ENCODE measurements at places on chromosomes 5 and 9. TPM values are rescaled to one million over a fixed set of nuclear protein-coding genes. Genes with fewer than 3 reads are reported as not detected.

The S1PR3 gene
- total RNA-seq: 4.8 TPM

The LEAP2 gene
- total RNA-seq: 9.1 TPM

The PCDHA7 gene
- total RNA-seq: 0.38 TPM

The MRPS30 gene
- total RNA-seq: 77.7 TPM

The STKLD1 gene
- total RNA-seq: 2.3 TPM

The DDX4 gene
- not detected for total RNA-seq

The PRSS3 gene
- total RNA-seq: 14.3 TPM

The PAEP gene
- 5.6 TPM for total RNA-seq

GRCh38 chr9:129989740-129990139 lies 53.2 kb downstream of the FNBP1 start:
- no peak overlapping the region for H3K27ac ChIP-seq
- H3K36me3 ChIP-seq: no peaks in the 10 kb centered on the region
- no peaks in the 10 kb centered on the region for H3K27me3 ChIP-seq
- no peak overlapping the region for H3K4me3 ChIP-seq
- no peak for DNase-seq

GRCh38 chr5:151141535-151141934 lies 16.0 kb downstream of the ANXA6 start:
- H3K27me3 ChIP-seq: no peaks in the 10 kb centered on the region
- peaks cover 30% of the 10 kb centered on the region for H3K36me3 ChIP-seq
- peaks cover 19% of the 10 kb centered on the region for H3K4me1 ChIP-seq
- H3K4me3 ChIP-seq: no peak overlapping the region

DNA sequence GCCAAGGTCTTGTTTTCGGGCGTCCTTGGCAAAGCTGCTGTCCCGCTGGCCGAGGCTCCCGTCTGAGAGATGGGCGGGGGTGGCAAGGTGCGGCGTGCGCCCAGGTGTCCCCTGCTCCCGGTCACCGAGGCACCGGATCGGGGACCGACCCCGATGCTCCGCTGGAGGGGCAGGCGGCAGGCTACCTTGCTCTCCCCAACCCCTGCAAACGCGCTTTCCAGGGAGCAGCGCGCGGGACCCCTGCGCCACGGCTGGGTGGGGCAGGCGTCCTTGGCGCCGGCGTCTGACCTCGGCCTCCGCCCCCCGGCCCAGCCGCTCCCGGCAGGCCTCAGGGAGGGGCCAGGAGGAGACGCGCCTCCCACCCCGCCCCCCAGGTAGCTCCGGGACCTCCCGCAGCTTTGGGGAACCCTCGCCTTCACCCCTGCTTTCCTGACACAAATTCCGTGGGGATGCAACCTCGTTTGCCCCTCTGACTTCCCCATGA lies 551 bp downstream of the N4BP3 start:
- peaks cover 41% of the 10 kb centered on the region for H3K27me3 ChIP-seq
- no peak for DNase-seq
- H3K4me1 ChIP-seq: peaks cover 45% of the 10 kb centered on the region
- no peaks in the 10 kb centered on the region for H3K36me3 ChIP-seq
- peak overlapping the region; percentile 67 for H3K4me3 ChIP-seq
- peak overlapping the region; percentile 75 for H3K27ac ChIP-seq

DNA sequence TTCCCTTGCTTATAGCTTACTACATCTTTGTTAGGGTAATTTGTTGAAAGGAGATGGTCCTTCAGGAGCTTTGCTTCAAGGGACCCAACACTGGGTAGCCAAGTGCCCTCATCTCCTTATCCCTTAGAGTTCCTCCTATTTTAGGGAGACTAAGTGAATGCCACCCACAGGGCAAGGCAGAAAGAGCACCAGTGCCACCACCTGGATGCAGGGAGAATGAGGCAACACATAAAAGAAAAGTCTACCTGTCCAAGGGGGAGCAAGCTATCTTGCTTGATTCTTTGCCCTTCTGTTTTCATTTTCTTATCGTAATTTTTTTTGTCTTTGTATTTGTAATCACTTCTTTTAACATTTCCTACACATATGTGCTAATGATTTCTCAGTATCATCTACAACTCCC lies 205.5 kb downstream of the NPR3 start:
- no peak overlapping the region for H3K27ac ChIP-seq
- H3K4me1 ChIP-seq: no peaks in the 10 kb centered on the region
- no peak for DNase-seq
- H3K27me3 ChIP-seq: no peaks in the 10 kb centered on the region
- no peak overlapping the region for H3K4me3 ChIP-seq
- H3K36me3 ChIP-seq: no peaks in the 10 kb centered on the region

GRCh38 chr5:108910627-108911026 lies 162.9 kb downstream of the FER start:
- H3K36me3 ChIP-seq: no peaks in the 10 kb centered on the region
- H3K4me3 ChIP-seq: no peak overlapping the region
- no peak for DNase-seq
- no peaks in the 10 kb centered on the region for H3K27me3 ChIP-seq
- H3K4me1 ChIP-seq: peaks cover 3% of the 10 kb centered on the region

DNA sequence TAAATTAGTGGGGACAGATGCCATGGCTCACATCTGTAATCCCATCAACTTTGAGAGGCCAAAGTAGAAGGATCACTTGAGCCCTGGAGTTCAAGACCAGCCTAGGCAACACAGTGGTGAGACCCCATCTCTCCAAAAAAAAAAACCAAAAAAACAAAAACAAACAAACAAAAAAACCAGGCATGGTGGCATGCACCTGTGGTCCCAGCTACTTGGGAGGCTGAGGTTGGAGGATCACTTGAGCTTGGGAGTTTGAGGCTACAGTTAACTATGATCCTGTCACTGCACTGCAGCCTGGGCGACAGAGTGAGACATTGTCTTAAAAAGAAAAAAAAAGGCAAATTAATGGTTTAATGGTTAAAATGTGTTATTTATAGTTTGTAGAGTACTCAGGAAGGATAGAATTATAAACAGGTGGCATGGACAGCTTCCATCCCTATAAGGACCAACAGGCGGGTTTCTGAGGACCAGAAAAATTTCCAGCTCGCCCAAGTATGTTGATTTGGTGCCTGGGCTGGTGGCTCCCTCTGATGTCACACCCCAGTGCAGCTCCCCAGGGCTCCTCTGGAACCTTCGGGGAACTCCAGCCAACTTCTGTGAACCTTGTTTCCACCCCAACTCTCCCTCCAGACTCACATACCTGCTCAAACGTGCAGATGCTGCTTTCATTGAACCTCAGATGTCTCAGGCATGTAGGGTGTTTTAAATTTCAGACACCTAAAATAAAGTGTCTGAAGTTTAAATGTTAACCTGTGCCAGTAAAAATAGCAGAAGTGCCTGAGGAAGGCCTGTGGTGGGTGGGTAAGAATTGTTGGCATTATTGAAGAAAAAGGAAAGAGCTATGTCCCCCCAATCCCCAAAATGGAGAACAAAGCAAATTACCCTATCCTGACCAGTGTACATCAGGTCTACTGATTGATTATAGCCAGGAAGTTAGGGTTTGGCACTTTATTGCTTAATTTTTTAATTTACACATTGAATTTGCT lies 69.0 kb downstream of the TRIO start:
- H3K27ac ChIP-seq: no peak overlapping the region
- no peaks in the 10 kb centered on the region for H3K36me3 ChIP-seq
- H3K4me3 ChIP-seq: no peak overlapping the region

DNA sequence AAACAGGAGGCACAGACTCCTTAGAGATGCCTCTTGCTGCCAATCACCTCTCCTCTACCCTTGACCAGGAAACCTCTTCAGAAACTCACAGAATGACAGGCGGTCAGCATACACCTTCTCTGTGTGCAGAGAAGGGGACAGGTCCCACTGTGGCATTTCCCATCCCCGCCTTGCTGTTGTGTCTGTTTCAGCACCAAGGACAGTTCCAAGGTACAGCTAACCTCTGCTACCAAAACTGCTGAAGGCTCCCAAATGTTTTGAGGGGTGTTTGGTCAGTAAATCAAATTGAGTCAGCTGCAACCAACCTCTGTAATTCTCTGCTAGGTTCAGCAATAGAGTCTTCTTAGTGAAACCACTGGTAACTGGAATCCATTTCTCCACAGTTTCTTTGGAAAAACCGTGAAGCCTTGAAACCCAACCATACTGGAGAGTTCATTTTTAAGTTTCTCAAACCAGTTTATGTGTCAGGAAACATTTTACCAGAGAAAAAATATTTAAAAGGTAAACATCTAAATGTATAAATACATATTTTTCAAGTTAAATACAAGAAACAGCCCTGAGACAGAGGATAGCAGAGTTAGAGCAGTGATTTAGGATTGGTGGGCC lies 122.0 kb downstream of the DRD1 start:
- no peak overlapping the region for H3K27ac ChIP-seq
- H3K27me3 ChIP-seq: no peaks in the 10 kb centered on the region
- H3K4me3 ChIP-seq: no peak overlapping the region
- no peaks in the 10 kb centered on the region for H3K4me1 ChIP-seq
- no peaks in the 10 kb centered on the region for H3K36me3 ChIP-seq
- no peak for DNase-seq

GRCh38 chr5:156920042-156920860 lies 42.8 kb downstream of the TIMD4 start:
- no peaks in the 10 kb centered on the region for H3K36me3 ChIP-seq
- DNase-seq: no peak
- no peak overlapping the region for H3K27ac ChIP-seq
- H3K4me1 ChIP-seq: no peaks in the 10 kb centered on the region
- no peaks in the 10 kb centered on the region for H3K27me3 ChIP-seq

- H3K4me1 ChIP-seq: peaks cover 20% of the 10 kb centered on the region
- H3K4me3 ChIP-seq: peak overlapping the region; percentile 87
- no peaks in the 10 kb centered on the region for H3K36me3 ChIP-seq
- H3K27ac ChIP-seq: peak overlapping the region; percentile 98
- DNase-seq: no peak
- no peaks in the 10 kb centered on the region for H3K27me3 ChIP-seq
Measured at GRCh38 chr5:90410178-90410762, 714 bp upstream of the CETN3 start.

DNA sequence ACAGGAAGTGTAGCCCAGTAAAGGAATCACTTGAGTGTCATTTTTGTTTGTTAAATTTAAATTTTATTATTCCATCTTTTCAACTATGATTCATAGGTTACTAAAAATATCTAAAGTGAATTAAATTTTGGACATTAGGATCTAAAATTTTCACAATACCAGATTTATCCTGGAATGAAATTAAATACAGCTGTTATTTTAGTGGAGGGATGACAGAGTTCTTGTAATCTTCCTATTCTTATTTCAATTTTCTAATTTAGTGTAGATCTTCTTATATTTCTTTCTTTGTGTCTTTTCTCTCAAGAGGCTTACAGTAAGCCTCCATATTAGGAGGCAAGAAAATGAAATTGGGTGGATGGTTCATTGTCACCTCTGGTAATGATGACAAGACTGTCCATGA lies 167.9 kb upstream of the TNC start:
- H3K4me3 ChIP-seq: no peak overlapping the region
- H3K36me3 ChIP-seq: no peaks in the 10 kb centered on the region
- H3K27ac ChIP-seq: no peak overlapping the region
- DNase-seq: no peak

- no peaks in the 10 kb centered on the region for H3K27me3 ChIP-seq
- H3K4me1 ChIP-seq: no peaks in the 10 kb centered on the region
- no peak overlapping the region for H3K4me3 ChIP-seq
- no peak overlapping the region for H3K27ac ChIP-seq
- no peak for DNase-seq
Measured at GRCh38 chr5:5667136-5667554, 244.7 kb downstream of the ICE1 start.

DNA sequence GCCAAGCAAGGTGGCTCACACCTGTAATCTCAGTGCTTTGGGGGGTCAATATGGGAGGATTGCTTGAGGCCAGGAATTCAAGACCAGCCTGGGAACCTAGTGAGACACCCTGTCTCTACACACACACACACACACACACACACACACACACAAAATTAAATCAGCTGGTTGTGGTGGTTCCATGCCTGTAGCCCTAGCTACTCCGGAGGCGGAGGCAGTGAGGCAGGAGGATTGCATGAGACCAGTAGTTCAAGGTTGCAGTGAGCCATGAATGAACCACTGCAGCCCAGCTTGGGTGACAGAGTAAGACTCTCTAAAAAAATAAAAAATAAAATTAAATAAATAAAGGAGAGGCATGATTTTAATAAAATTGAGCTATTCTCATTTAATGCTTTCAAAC lies 13.1 kb downstream of the CEMIP2 start:
- peaks cover 19% of the 10 kb centered on the region for H3K4me1 ChIP-seq
- H3K27ac ChIP-seq: no peak overlapping the region
- H3K36me3 ChIP-seq: no peaks in the 10 kb centered on the region
- DNase-seq: no peak
- H3K27me3 ChIP-seq: no peaks in the 10 kb centered on the region

- H3K4me3 ChIP-seq: no peak overlapping the region
- peaks cover 3% of the 10 kb centered on the region for H3K27me3 ChIP-seq
- no peaks in the 10 kb centered on the region for H3K4me1 ChIP-seq
Measured at GRCh38 chr5:3511934-3512333, 83.7 kb upstream of the IRX1 start.

- DNase-seq: no peak
- H3K4me3 ChIP-seq: no peak overlapping the region
- H3K27ac ChIP-seq: peak overlapping the region; percentile 50
Measured at GRCh38 chr9:92706218-92706940, 36.4 kb upstream of the IPPK start.

- H3K27me3 ChIP-seq: no peaks in the 10 kb centered on the region
- peaks cover 12% of the 10 kb centered on the region for H3K4me1 ChIP-seq
- no peak overlapping the region for H3K27ac ChIP-seq
- no peaks in the 10 kb centered on the region for H3K36me3 ChIP-seq
Measured at GRCh38 chr9:121453232-121453892, 46.3 kb downstream of the GGTA1 start.

DNA sequence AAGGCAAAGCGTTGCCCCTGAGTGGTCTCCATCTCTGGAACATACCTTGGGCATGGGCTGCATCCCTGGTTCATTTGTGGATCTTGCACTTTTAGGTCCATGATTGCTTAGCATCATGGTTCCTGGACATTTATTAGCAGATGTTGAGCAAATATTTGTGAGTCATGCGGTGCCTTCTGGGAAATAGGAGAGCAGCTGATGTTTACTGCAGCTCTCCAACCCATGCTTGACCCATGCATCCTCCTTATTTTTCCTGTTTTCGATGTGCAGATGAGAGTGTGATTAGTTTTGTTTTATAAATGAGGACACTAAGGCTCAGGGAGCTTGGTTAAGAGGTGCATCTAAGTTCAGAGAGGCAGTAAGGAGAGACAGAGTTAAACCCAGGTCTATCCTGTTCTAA lies 253.7 kb downstream of the ICE1 start:
- H3K27me3 ChIP-seq: no peaks in the 10 kb centered on the region
- no peak overlapping the region for H3K4me3 ChIP-seq
- H3K4me1 ChIP-seq: no peaks in the 10 kb centered on the region
